B cell (primary cell): ENCODE measurements at places on chromosomes 4 and X. TPM values are rescaled to one million over a fixed set of nuclear protein-coding genes. Genes with fewer than 3 reads are reported as not detected.

Gene DSPP
- polyA plus RNA-seq: not detected in 2 replicates

DNA sequence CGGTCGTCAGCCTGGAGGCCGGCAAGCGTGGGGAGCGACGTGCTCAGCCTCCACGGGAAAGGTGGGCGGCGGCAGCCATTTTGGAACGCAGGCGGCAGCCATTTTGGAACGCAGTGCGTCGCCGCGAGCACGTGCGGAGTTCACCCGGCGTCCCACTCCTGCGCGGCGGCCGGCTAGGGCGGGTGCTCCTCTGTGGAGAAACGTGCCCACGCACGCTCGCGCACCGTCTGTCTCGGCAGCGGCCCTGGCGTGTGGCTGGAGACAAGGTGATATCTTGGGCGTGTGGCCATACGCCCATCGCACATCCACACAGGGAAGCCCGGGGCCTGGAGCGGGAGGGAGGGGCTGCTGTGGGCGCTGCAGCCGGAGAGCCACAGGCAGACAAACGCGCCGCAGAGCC is 21.1 kb downstream of the CPLX1 start:
- no peak overlapping the region for H3K27ac ChIP-seq
- no peak for DNase-seq
- peaks cover 4% of the 10 kb centered on the region for H3K27me3 ChIP-seq
- no peaks in the 10 kb centered on the region for H3K4me1 ChIP-seq
- no peaks in the 10 kb centered on the region for H3K36me3 ChIP-seq

DNA sequence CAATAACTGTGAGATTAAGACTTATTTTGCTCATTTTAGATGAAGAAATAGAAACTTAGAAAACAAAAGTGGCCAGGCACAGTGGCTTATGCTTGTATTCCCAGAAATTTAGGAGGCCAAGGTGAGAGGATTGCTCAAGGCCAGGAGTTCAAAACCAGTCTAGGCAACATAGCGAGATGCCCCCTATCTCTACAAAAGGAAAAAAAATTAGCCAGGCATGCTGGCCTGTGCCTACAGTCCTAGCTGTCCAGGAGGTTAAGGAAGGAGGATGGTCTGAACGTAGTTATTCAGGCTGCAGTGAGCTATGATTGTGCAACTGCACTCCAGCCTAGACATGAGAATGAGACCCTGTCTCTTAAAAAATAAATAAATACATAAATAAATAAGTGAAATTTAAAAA is 28.0 kb downstream of the APELA start:
- H3K27ac ChIP-seq: no peak overlapping the region
- DNase-seq: no peak
- no peak overlapping the region for H3K4me3 ChIP-seq

Gene GABRQ
- not detected in 2 replicates for polyA plus RNA-seq

GRCh38 chr4:153622778-153623240 is 61.3 kb upstream of the TLR2 start:
- no peaks in the 10 kb centered on the region for H3K4me1 ChIP-seq
- H3K36me3 ChIP-seq: peaks cover 98% of the 10 kb centered on the region
- no peak for DNase-seq
- no peak overlapping the region for H3K4me3 ChIP-seq

- no peak overlapping the region for H3K4me3 ChIP-seq
- H3K27me3 ChIP-seq: no peaks in the 10 kb centered on the region
- DNase-seq: no peak
- no peaks in the 10 kb centered on the region for H3K4me1 ChIP-seq
- H3K27ac ChIP-seq: no peak overlapping the region
Observed at GRCh38 chr4:82789025-82789776, 9.4 kb downstream of the SCD5 start.

GRCh38 chr4:16206848-16207247 is 19.4 kb downstream of the TAPT1 start:
- no peak for DNase-seq
- H3K27ac ChIP-seq: no peak overlapping the region
- no peaks in the 10 kb centered on the region for H3K27me3 ChIP-seq
- peaks cover 19% of the 10 kb centered on the region for H3K4me1 ChIP-seq

Gene TSPAN7
- polyA plus RNA-seq: 0.07 TPM in 2 replicates

Gene MAGEB16
- not detected in 2 replicates for polyA plus RNA-seq

GRCh38 chr4:6972911-6973310 is 63.3 kb downstream of the TBC1D14 start:
- H3K4me3 ChIP-seq: no peak overlapping the region
- H3K27me3 ChIP-seq: no peaks in the 10 kb centered on the region
- H3K4me1 ChIP-seq: peaks cover 48% of the 10 kb centered on the region
- H3K27ac ChIP-seq: no peak overlapping the region
